ENCODE measurements at places on chromosomes 1 and 21. TPM values are rescaled to one million over a fixed set of nuclear protein-coding genes. Genes with fewer than 3 reads are reported as not detected.

DNA sequence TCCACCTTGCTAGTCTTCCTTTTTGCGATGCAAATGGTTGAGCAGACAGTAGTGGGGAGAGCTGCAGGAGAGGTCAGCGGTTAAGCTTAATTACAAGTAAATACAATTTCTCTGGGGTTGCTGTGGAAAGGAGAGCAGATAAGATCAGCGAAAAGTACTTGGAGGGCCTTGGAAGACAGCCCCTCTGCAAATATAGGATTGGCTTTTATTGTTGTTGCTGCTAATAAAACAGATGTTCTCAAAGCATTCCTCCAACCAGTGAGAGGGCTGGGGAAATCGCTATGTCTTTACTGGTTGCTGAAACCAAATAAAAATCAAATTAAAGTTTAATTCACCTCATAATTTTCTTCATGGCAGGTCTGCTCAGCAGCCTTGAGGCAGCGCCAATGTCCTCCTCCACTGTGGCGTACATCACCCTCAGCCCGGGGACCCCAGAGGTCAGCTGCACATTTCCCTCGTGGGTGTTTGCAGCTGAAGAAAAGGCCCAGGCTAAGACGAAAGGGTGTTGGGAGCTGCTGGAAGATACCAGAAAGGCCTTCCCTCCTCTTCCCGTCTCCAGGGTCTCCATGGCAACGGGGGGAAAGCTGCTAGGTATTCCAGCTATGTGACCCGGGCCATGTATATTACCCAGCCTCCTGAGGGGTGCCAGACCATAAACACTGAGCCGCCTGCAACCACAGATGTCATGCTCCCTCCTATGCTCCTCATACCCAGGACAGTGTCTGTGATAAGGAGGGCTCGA is 54.6 kb upstream of the POU2F1 start:
- DNase-seq = no peak

DNA sequence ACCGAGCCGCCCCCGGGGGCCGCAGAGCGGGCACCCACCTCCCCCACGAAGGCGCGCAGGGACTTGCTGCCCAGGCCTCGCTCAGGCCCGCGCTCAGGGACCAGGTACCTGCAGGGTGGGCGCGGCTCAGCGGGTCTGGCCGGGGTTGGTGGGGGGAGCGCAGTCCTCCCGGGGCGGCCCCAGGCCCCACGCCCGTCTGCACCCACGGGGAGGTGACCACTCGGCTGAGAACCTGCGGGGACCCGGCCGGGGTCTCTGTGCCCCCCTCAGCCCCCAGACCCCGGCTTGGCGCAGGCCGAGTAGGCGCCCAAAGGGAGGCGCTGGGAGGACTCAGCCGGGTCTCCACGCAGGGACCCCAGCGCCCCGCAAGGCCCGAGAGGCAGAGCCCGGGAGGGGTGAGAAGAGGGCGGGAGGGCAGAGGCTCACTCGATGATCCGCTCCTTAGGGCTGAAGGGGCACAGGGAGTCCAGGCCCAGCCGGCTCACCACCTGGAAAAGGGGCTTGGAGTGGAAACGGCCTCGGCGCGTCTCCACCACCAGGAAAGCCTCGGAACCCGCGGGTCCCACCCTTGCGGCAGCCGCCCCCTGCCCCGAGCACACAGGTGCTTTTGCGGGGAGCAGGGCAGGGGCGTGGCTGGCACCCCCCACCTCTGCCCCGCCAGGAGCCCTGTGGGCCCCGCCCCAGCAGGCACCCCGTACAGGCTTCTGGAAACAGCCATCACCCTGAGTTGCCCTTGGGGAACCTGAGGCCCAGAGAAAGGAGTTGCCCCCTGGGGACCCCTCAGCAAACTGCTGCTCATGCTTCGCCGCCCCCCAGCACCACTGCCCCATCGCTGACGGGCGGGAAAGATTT is 9.3 kb downstream of the FTCD start:
- DNase-seq = no peak

DNA sequence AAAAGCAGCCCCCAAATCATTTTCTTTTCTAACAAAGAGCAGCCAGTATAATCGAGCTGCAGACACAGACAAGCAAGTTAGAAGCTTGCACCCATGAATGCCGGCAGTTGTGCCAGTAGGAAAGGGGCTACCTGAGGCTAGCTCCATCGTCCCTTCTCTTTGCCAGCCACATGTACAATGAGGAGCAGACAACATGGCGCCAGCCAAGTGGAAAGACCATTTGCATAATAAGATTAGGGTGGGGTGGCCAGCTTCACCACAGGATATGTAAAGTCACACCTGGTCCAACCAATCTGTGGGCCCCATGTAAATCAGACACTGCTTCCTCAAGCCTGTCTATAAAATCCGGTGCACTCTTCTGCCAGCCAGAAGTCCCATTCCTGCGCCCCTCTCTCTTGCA is 103.7 kb downstream of the CCDC185 start:
- no peak for DNase-seq

GRCh38 chr1:96703186-96703585 is 18.4 kb upstream of the PTBP2 start:
- no peak for DNase-seq

VWA5B1 gene
- total RNA-seq = under 0.01 TPM

ADAM30 gene
- total RNA-seq = not detected

CD84 gene
- 1.6 TPM for total RNA-seq

SH3BGR gene
- 1.6 TPM for total RNA-seq

Measured in frontal cortex (tissue), 4 donors.